GM06990 (cell line): ENCODE measurements at places on chromosomes 13 and 19.

DNA sequence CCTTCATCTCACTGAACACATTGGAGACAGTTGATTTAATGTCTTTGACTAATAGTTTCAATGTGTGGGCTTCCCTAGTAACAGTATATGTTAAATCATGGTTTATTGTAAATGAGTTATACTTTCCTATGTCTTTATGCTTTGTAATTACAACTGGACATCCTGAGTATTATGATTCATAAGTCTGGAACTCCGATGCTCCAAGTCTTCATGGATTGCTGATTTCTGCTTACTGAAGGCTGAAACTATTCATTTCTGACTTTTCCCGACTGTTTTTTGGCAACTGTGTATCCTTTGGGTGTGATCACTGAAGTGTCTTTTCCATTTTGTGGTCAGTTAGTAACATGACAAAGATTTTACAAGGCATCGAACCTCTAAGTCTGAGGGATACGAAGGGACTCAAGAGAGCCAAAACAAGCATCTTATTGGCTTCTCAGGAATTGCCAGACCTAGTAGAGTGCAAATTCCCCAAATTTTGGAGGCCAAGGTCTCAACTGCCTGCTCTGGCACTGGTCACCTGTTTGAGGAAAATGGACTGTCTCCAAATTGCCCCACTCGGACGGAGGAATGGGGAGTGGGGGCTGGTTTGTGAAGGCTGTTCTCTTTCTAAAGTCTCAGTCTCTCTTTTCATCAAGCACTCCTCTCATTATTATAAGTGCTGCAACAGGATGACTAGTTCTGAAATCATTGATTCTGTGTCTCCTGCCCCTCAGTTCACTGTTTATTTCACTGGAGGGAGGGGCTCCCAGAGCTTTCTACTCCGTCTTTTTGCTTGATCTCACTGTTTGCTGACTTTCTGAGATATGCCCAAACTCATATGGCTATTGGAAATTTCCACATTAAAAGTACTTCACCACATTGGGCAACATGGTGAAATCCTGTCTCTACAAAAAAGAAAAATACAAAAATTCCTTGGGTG, 20.2 kb upstream of the CD70 start:
- no peak for DNase-seq

- DNase-seq, result peak; percentile 72
Observed at GRCh38 chr19:10289836-10290356, at the start of gene ICAM5. ICAM5 (plus strand) TSS chr19:10289952; CDS start chr19:10290044, 92 bp downstream.

- no peak for DNase-seq
Observed at GRCh38 chr13:110698689-110699088, 7.2 kb downstream of the CARS2 start.

GRCh38 chr13:22357132-22357531, 686.3 kb downstream of the FGF9 start:
- no peak for DNase-seq

- DNase-seq, result no peak
Observed at GRCh38 chr13:110312339-110313031, 5.4 kb downstream of the COL4A2 start.
